ENCODE measurements at places on chromosomes 3 and 15.

DNA sequence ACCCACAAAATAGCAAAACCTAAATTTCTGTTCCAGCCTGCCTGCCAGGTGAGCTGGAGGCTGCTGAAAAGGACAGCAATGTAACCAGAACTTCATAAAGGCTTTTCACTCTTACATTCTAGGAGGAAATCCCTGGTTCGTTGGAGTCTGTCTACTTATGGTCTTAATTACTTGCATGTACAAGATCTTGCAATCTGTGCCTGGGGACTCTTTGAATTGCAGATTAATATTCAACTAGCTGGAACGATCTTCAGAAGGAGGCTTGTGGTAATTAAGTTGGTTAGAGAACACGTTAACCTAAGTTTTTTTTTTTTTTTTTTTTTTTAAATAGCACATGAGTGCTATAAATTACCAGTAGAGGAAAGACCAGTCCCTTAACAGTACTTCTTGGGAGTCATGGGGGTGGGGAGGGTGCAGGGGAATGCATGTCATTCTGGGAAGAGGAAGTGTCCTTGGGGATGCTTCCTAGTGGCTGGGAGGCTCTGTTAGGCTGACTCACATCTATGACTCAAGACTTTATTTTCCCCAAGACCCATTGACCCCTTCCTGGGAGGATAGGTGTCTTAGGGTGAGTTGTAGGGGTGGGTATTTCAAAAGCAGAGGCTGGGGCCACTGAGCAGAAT is 139.8 kb downstream of the RAB11A start:
- DNase-seq, result no peak

DNA sequence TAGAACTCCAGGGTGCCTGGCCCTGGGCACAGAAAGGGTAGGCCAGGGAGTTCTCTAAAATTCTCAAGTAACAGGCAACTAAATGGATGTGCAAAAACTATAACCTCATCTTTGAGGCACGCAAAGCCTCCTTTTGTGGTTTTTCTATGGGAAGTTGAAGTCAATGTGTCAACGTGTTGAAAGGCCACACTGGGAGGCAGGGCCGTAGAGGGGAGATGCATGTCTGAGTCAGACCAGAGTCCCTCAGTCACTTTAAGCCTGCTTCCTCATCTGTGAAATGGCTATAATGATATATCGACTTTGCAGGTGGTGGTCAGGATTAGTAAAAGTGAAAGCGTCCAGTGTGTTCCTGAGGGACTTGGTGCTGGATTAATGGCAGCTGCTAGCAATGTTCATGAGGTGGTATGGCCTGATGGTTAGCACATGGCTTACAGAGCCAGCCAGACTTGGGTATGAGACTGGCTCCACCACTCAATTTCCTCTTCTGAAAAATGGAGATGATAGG is 17.0 kb downstream of the TGM5 start:
- no peak for DNase-seq

GRCh38 chr3:117645561-117646242 is 936.1 kb downstream of the TUSC7 start:
- no peak for DNase-seq

- DNase-seq, result no peak
These were observed 733.4 kb downstream of the TUSC7 start for GRCh38 chr3:117443014-117443413.

GRCh38 chr15:39828374-39828931 is 45.8 kb upstream of the FSIP1 start:
- no peak for DNase-seq

GRCh38 chr3:165884518-165884917 is 47.3 kb upstream of the BCHE start:
- DNase-seq, result peak; percentile 47

DNA sequence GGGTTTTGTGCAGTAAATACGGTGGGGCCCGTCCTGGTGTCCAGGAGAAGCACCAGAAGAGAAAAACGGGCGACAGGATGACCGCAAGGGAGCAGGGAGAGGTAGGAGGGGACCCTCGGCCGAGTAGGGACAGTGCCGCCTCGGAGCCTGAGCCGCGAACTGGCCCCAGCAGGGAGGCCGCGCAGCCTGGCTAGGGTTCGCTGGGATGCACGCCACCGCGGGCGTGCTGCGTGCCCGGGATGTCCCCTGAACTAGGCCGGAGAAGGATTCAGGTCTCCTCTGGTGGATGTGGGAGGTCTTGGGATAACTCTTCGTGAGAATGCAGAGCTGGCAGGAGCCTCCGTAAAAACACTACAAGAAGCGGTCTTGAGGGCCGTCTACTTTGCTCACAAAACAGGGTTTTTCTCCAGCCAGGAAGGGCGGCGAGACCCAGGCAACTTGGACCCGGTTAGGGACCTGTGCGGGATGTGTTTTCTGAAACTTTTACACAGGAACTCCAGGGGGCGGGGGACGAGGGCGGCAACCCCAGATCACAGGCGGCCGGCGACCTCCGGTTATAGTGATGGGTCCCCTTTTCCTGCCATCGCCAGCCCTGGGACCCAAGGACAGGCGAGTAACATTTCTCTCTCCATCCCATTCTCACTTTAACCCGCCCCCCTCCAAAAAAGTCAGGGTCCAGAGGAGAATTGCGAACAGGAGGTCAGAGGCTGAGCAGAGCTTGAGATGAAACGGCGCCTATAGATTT is 35.5 kb downstream of the NR2F2 start:
- no peak for DNase-seq

DNA sequence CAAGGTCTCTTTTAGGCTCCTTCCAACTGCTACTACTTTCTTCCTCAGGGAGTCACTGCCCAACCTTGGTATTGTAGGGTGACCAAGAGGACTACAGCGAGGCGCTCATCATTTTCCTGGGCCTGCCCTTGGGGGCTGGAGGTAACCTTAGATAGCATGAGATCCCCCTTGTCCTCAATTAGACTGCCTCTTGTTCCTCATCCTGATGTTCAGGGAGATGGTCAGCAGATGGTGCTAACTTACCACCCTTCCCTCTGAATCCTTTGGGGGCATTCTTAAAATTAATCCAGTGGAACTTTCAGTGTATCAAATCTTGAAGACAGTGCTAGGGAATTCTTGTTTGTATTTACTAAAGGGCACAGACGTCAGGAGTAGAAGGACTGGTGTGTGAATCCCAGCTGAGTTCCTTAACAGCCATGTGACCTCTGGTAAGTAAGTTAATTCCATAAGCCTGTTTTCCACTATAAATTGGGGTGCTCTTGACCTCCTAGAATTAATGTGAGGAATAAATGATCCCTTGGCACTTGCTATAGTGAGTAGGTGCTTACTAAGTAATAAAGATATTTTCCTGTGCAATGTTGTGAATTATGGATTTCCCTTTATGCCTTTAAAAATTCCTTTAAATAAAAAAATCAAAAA is 4.1 kb upstream of the CLPX start:
- peak; percentile 48 for DNase-seq

- DNase-seq, result peak; percentile 80
These were observed 24.3 kb downstream of the CACNA2D3 start for GRCh38 chr3:54146506-54147239.

- no peak for DNase-seq
These were observed 11.7 kb downstream of the MAP1A start for GRCh38 chr15:43529141-43529540.

DNA sequence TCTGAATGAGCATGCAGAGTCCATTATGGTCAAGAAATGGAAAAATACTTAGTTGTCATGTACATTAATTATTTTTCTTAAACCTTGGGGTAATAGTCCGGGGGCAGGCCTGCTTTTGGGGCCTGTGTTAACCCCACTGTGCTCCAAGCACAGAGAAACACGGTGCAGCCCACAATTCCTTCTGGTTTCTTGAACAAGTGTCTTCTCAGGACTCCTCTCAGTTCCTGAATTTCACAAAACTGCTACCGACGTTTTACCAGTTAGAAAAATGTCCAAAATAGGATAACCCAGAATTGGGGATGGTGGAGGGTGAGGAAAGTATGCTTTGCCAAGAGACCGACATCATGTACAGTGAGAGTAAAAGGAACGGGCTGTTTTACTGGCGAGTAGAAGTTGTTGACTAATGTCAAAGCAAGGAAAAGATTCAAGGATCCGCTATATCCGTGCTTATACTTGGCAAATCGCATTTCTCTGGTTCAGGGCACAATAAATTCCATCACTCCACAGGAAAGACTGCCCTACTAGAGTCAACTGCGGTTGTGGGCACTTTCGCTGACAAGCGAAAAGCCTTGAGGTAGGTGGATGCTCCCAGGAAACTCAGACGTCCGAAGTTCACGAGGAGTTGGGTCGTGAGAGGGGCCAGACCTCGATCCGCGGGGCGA is 495 bp upstream of the NXPE3 start:
- no peak for DNase-seq

- no peak for DNase-seq
These were observed 88.0 kb downstream of the TBC1D2B start for GRCh38 chr15:77989296-77990143.

DNA sequence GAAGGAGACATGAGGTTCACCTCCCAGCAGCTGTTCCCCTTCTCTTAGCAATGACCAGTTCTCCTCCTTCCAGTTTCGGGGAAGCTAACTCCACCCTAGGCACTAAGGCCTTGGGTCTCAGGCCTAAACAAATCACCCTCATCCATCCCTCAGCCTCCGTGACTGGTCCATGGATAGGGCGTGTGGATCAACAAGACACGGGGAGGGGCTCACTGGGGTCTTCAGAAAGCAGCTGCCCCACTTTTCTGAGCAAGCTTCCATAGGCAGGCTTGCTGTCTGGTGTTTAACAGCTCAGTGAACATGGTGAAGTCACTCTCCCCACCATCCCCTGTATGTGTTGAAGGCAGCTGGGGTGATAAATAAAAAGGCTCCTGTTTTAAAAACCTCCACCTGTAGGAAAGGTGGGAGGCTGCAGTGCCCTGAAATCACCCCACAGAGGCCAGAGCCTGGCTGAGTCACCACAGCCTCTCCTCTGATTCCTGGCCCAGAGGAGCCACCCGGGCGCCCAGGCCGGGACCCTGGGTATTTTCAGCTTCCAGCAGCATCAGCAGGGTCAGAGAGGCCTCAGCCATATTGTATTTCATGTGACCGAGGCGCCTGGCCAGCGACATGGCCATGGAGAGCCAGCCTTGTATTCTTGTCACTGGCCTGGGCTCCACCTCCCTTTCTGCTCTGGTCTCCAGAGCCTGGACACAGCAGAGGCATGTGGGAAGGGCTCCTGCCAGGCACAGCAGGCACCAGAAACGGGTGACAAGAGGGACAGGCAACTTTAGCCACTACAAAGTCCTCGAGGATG is 60.3 kb upstream of the HERC1 start:
- no peak for DNase-seq

DNA sequence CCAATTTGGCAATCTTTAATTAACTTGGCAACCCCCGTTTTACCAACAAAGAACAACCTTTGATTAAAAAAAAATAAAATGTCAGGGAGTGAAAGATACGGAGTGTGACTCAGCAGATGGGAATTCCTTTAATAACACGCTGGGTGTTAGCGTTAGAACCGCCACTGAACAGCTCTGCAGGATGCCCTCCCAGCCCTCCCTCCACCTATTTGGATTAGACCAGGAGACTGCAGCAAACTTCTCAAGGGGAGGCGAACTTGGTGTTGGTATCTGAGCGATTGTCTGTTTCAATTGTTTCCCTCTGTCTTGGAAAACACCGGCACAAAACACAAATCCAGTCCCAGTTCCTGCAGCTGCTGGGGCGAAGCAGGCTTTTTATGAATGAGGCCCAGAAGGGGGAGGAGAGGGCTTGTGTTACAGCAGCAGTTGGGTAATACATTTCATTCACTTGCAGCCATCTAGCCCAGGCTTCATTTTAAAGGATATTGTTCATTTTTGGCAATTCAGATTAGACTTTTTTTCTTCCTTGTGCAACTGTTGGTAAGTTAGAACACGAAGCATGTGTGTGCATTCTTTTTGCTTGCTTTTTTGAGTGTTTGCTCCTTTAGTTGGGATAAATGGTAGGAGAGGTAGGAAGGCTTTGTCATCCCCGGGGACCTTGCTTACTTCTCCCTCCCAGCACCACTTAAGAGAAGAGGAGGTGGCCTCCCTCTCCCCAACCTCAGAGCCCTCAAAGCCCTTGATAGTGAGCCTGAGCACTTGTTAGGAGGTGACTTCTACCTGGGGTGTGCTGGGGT is 152.3 kb downstream of the IGF1R start:
- peak; percentile 81 for DNase-seq

DNA sequence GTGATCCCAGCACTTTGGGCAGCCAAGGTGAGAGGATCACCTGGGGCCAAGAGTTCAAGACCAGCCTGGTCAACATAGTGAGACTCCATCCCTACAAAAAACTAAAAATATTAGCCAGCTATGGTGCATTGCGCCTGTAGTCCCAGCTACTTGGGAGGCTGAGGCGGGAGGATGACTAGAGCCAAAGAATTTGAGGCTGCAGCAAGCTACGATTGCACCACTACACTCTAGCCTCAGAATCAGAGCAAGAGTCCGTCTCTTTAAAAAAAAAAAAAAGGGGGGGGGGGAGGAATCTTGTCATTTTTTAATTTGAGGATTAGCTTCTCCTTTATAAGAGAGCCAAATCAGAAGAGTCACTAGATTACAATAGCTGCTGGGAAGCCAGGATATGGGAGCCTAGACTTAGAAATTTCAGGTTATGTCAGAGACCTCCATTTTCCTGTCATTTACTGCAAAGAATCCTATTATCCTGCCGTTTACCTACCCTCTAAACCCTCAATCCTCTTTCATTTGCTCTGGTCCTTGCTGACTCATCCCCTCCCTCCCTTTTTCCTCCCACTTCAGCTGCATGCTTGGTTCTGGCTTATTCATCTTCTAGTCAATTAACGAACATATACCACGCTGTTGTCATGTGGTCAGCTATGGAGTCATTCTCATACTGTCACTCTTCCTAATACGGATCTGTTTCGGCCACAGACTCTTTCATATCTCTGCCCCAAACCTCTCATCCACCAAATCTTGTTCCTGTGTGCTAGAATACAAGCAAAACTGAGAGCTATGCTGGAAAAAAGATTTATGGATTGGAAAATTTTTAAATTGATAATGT is 83.8 kb upstream of the PPIB start:
- DNase-seq, result peak; percentile 19

DNA sequence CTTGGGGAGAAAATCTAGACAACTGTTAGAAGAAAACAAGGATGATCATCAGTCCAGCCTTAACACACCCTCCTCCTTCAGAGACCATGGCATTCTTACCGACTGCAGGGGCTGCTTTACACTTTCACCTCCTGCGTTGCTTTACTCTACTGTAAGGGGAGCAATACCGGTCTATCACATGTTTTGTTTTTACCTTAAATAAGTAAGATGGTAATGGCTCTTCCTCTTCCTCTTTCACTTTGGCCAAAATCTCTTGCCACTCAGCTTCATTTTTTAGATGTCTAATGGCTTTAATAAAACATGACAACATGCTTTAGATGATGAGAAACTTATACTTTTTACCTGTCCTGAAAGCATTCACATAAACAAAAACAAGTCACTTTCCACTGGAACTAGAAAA is 33.4 kb upstream of the STIMATE start:
- no peak for DNase-seq

GRCh38 chr3:128800241-128801187 is 74.5 kb downstream of the RAB7A start:
- DNase-seq, result no peak

GRCh38 chr3:5754602-5755001 is 567.1 kb downstream of the EDEM1 start:
- no peak for DNase-seq

DNA sequence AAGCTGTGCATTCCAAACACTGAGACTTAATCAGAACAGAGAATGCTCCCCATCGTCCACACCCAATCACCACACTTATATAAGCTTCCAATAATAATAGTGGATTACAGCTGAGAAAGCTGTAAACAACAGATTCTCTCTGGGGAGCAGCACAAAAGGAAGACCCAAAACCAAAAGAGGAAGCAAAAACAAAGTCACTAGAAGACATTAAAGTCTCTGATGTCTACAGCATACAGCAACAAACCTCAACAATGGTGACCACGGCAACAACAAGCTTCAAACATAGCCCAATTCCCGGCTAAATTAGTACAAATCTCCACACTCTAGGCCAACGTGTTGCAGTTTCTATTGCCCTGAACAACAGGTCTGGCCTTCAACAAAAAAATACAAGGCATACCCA is 37.7 kb downstream of the ZDHHC23 start:
- DNase-seq, result no peak

Data from NCI-H2081 (cell line).